Naive thymus-derived CD4-positive, alpha-beta T cell (primary cell): ENCODE measurements at places on chromosomes 1 and 21. TPM values are rescaled to one million over a fixed set of nuclear protein-coding genes. Genes with fewer than 3 reads are reported as not detected.
A peak's percentile ranks its signal among the peaks of the same experiment; 100 is the strongest.

The RHD gene
- not detected for total RNA-seq

The FAM163A gene
- total RNA-seq, result not detected

The PRKAB2 gene
- 8.1 TPM for total RNA-seq

The ACOT11 gene
- total RNA-seq, result 1.2 TPM

The CA6 gene
- 0.49 TPM for total RNA-seq

The OR2G6 gene
- not detected for total RNA-seq

The LYSMD1 gene
- total RNA-seq, result 2.5 TPM

The SRRM1 gene
- total RNA-seq, result 246 TPM

The ZZZ3 gene
- total RNA-seq, result 44.5 and 49.7 TPM in 2 replicates

The PROK1 gene
- not detected for total RNA-seq

The SLC44A3 gene
- not detected for total RNA-seq

The NUF2 gene
- 38.1 and 38.8 TPM in 2 replicates for total RNA-seq

- no peak overlapping the region for H3K4me3 ChIP-seq
- no peaks in the 10 kb centered on the region for H3K36me3 ChIP-seq
- no peaks in the 10 kb centered on the region for H3K27me3 ChIP-seq
- no peak for DNase-seq
These were observed 16.2 kb downstream of the SDCCAG8 start for GRCh38 chr1:243271996-243272395.

GRCh38 chr1:87305762-87306161, 22.9 kb upstream of the LMO4 start:
- H3K36me3 ChIP-seq, result no peaks in the 10 kb centered on the region
- H3K27me3 ChIP-seq, result no peaks in the 10 kb centered on the region
- no peak overlapping the region for H3K27ac ChIP-seq
- H3K4me3 ChIP-seq, result no peak overlapping the region

GRCh38 chr1:234608911-234609690, 877 bp downstream of the IRF2BP2 start:
- peaks cover 5% of the 10 kb centered on the region for H3K36me3 ChIP-seq
- H3K27ac ChIP-seq, result peak overlapping the region; percentile 96
- peak; percentile 76 for DNase-seq
- H3K4me3 ChIP-seq, result peak overlapping the region; percentile 78

DNA sequence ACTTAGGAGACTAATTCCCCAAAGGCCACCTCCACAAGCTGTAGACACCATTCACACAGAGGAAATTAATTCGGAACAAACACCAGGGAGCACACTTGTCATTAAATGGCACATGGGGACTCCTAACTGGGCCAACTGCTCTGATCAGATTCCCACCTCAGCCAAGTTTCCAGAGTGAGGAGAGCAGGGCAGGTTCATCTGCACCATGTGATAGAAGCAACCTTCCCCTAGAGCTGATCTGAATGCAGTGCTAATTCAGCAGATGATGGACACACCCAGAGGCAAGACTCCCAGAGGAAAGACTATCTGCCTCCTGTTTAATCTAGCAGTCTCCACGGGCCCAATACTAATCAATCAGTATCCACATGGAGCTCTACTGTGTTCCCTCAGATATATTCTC, 147.0 kb downstream of the VAV3 start:
- H3K4me1 ChIP-seq, result no peaks in the 10 kb centered on the region
- DNase-seq, result no peak
- no peak overlapping the region for H3K27ac ChIP-seq
- no peaks in the 10 kb centered on the region for H3K27me3 ChIP-seq

DNA sequence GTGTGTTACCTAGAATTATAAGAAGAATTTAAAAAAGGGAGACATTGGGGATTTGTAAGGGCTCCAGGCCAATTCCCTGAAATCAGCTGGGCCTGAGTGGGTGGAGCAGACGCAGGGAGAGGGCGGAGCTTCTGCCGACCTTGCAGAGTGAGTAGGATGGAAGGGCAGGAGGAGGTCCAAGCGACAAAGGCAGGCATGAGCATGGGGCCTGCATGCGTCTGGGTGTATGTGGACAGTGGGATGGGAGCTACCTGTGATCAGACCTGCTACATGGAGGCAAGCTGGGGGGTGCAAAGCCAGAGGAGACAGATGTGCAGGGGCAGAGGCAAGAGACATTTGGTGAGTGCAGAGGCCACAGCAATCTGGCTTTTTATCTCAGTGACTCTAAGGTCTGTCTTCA, 105.3 kb upstream of the OLIG2 start:
- no peak overlapping the region for H3K27ac ChIP-seq
- H3K36me3 ChIP-seq, result no peaks in the 10 kb centered on the region
- DNase-seq, result no peak
- H3K27me3 ChIP-seq, result no peaks in the 10 kb centered on the region
- H3K4me3 ChIP-seq, result no peak overlapping the region

GRCh38 chr21:44734026-44734745, 22.8 kb upstream of the TSPEAR start:
- no peaks in the 10 kb centered on the region for H3K36me3 ChIP-seq
- H3K27me3 ChIP-seq, result no peaks in the 10 kb centered on the region
- no peak for DNase-seq
- no peaks in the 10 kb centered on the region for H3K4me1 ChIP-seq
- H3K27ac ChIP-seq, result no peak overlapping the region

GRCh38 chr21:29696937-29697336, 242.9 kb downstream of the GRIK1 start:
- no peaks in the 10 kb centered on the region for H3K27me3 ChIP-seq
- H3K4me1 ChIP-seq, result no peaks in the 10 kb centered on the region
- DNase-seq, result no peak
- no peak overlapping the region for H3K27ac ChIP-seq

DNA sequence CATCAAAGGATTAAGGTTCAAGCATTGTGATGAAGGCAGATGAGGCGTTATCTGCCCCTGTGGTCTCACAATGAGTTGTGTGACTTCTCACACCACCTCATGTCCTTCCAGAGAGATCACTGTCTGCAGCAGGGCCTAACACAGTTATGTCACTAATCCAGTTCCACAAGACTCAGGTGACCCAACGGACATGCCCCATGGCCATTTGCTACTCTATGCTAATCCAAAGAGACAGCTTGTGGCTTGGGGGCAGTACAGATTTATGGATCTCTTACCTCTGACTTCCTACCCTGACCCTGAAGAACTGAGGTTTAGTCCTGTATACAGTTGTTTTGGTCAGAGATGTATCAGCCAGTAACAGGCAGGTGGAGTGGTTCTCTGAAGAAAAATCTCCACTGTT, 147.1 kb downstream of the GLUL start:
- H3K4me3 ChIP-seq, result no peak overlapping the region
- H3K36me3 ChIP-seq, result no peaks in the 10 kb centered on the region
- no peaks in the 10 kb centered on the region for H3K4me1 ChIP-seq
- H3K27ac ChIP-seq, result no peak overlapping the region
- no peaks in the 10 kb centered on the region for H3K27me3 ChIP-seq
- DNase-seq, result no peak

GRCh38 chr1:59377350-59377904, 80.5 kb downstream of the FGGY start:
- H3K27me3 ChIP-seq, result no peaks in the 10 kb centered on the region
- no peak overlapping the region for H3K27ac ChIP-seq
- no peak for DNase-seq
- no peaks in the 10 kb centered on the region for H3K4me1 ChIP-seq

- no peaks in the 10 kb centered on the region for H3K27me3 ChIP-seq
- H3K27ac ChIP-seq, result no peak overlapping the region
- H3K36me3 ChIP-seq, result no peaks in the 10 kb centered on the region
- no peak overlapping the region for H3K4me3 ChIP-seq
These were observed 10.8 kb downstream of the SLC45A3 start for GRCh38 chr1:205669341-205670149.

- no peak for DNase-seq
- H3K36me3 ChIP-seq, result no peaks in the 10 kb centered on the region
- no peak overlapping the region for H3K27ac ChIP-seq
These were observed 64.3 kb upstream of the RAVER2 start for GRCh38 chr1:64680599-64680998.

GRCh38 chr1:92862605-92863004, 30.8 kb downstream of the RPL5 start:
- H3K27ac ChIP-seq, result no peak overlapping the region
- H3K4me1 ChIP-seq, result peaks cover 3% of the 10 kb centered on the region
- no peak for DNase-seq
- H3K27me3 ChIP-seq, result no peaks in the 10 kb centered on the region
- H3K36me3 ChIP-seq, result no peaks in the 10 kb centered on the region

- H3K4me1 ChIP-seq, result no peaks in the 10 kb centered on the region
- H3K4me3 ChIP-seq, result no peak overlapping the region
- H3K27ac ChIP-seq, result no peak overlapping the region
- DNase-seq, result no peak
These were observed 20.1 kb upstream of the DONSON start for GRCh38 chr21:33608559-33608958.

GRCh38 chr1:164914208-164914607, 355.2 kb downstream of the PBX1 start:
- H3K36me3 ChIP-seq, result no peaks in the 10 kb centered on the region
- H3K27ac ChIP-seq, result no peak overlapping the region
- H3K4me1 ChIP-seq, result no peaks in the 10 kb centered on the region
- H3K27me3 ChIP-seq, result no peaks in the 10 kb centered on the region
- no peak overlapping the region for H3K4me3 ChIP-seq

DNA sequence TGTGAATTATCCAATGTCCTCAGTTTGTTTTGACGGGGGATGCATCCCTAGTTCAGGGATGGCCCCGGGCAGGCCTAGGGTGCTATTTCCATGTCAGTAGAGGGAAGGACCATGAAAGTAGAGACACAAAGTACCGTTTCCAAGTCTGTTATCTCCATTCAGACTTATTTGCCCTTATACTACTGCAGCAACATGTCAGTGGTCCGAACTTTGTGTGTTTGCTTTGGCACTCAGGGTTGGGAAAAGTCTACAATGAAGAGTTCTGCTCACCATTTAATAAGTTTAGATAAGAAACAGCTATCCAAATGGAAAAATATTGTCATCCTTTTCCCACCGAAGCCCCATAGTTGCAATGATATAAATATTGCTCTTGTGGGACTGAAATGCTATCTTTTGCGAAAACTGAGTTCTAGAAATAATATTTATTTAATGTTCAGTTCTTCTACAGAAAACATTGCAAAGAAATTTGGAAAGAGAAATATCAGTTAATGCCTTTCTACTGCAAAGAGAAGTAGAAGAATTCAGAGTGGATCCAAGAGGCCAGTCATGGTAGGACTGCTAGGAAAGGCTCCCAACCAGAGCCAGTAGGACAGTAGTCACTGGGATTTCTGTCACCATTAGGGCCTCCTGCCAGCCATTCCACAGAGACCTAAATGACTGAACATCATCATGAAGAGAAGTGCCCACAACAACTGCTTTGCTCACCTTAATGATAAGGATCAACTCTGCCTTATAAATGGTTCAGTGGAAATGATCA, 11.5 kb upstream of the AGT start:
- H3K27ac ChIP-seq, result no peak overlapping the region
- no peak for DNase-seq
- H3K27me3 ChIP-seq, result no peaks in the 10 kb centered on the region
- H3K4me1 ChIP-seq, result no peaks in the 10 kb centered on the region

- H3K36me3 ChIP-seq, result no peaks in the 10 kb centered on the region
- H3K4me3 ChIP-seq, result no peak overlapping the region
- peaks cover 11% of the 10 kb centered on the region for H3K4me1 ChIP-seq
- H3K27me3 ChIP-seq, result no peaks in the 10 kb centered on the region
- no peak for DNase-seq
These were observed 4.9 kb downstream of the NHLH1 start for GRCh38 chr1:160371756-160372155.

DNA sequence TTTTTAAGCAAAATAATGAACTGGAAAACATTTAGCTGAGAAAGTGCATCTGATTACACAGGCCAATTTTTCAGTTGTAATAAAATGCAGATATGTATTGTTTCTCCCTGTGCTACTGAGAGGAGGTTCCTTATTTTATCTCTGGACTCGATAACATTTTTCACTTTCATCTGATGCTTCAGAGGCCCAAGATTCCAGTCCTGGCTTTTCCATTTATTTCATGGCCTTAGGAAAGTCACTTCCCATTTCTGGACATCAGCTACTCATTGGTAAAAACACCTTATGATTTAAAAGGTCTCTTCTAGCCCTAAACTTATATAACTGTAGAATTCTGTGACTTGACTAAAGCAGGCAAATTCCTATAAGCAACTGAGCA, 203.5 kb downstream of the HHAT start:
- no peaks in the 10 kb centered on the region for H3K4me1 ChIP-seq
- no peak overlapping the region for H3K27ac ChIP-seq
- H3K36me3 ChIP-seq, result no peaks in the 10 kb centered on the region
- no peaks in the 10 kb centered on the region for H3K27me3 ChIP-seq

GRCh38 chr21:33313611-33314010, 11.2 kb upstream of the IFNAR1 start:
- H3K27me3 ChIP-seq, result no peaks in the 10 kb centered on the region
- H3K27ac ChIP-seq, result no peak overlapping the region
- H3K4me1 ChIP-seq, result no peaks in the 10 kb centered on the region
- no peak overlapping the region for H3K4me3 ChIP-seq

GRCh38 chr1:154845879-154846278, 24.2 kb downstream of the KCNN3 start:
- H3K36me3 ChIP-seq, result no peaks in the 10 kb centered on the region
- DNase-seq, result no peak
- H3K4me1 ChIP-seq, result no peaks in the 10 kb centered on the region
- no peak overlapping the region for H3K4me3 ChIP-seq
- H3K27me3 ChIP-seq, result no peaks in the 10 kb centered on the region
- no peak overlapping the region for H3K27ac ChIP-seq

GRCh38 chr1:172394811-172395210, 25.7 kb upstream of the C1orf105 start:
- H3K4me3 ChIP-seq, result peak overlapping the region; percentile 51
- H3K36me3 ChIP-seq, result no peaks in the 10 kb centered on the region
- H3K27ac ChIP-seq, result peak overlapping the region; percentile 66
- peaks cover 43% of the 10 kb centered on the region for H3K4me1 ChIP-seq
- H3K27me3 ChIP-seq, result no peaks in the 10 kb centered on the region

- no peak for DNase-seq
- H3K27me3 ChIP-seq, result no peaks in the 10 kb centered on the region
- H3K4me3 ChIP-seq, result no peak overlapping the region
- H3K27ac ChIP-seq, result no peak overlapping the region
These were observed 159.7 kb downstream of the PCNX2 start for GRCh38 chr1:233135833-233136232.

DNA sequence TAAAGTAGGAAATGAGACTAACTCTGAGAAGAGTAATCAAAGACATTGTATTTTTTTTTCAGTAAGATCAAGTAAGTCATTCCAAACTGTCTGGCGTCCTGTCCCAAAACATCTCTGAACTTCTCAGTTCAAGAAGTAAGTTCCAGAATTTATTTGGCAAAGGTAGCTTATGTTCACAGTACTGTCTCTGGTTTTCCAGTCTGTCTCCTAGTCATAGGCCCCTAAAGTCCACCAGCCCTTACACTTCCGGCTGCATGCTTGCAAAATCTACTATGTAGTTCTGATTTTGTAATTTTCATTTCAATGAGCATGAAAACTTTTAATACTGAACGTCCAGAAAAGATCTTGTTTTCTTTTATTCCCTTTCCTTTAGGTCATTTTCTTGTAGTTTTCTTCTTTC, 61.4 kb upstream of the S1PR1 start:
- no peaks in the 10 kb centered on the region for H3K36me3 ChIP-seq
- H3K27me3 ChIP-seq, result no peaks in the 10 kb centered on the region
- H3K4me3 ChIP-seq, result no peak overlapping the region
- H3K27ac ChIP-seq, result no peak overlapping the region
- no peak for DNase-seq
